Breast epithelium (tissue), 4 donors: ENCODE measurements at places on chromosomes 4 and X. TPM values are rescaled to one million over a fixed set of nuclear protein-coding genes. Genes with fewer than 3 reads are reported as not detected.

DGAT2L6 gene
- not detected for total RNA-seq

DNA sequence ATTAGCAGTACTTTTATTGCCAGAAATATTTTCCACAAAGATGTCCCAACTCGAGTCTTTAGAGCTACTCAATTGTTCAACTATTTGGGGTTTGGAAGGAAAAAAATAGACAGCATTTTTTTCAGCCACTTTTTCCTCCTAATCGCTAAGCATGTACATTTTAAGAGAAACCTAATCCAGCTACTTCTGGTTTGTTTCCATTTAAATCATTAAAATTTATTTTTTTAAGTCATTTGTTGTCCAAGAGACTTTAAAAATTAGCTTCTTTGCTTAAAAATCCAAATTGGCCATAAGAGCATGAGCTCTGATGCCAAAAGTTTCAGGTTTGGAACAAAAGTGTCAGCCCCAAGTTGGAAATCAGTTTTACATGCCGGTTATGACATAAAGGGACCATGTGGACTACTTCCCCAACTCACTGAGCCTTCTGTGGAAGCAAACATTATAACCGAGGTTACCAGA, 186.3 kb upstream of the INTU start:
- no peaks in the 10 kb centered on the region for H3K27me3 ChIP-seq
- DNase-seq: no peak
- H3K4me1 ChIP-seq: no peaks in the 10 kb centered on the region
- H3K27ac ChIP-seq: no peak overlapping the region
- H3K36me3 ChIP-seq: no peaks in the 10 kb centered on the region

DNA sequence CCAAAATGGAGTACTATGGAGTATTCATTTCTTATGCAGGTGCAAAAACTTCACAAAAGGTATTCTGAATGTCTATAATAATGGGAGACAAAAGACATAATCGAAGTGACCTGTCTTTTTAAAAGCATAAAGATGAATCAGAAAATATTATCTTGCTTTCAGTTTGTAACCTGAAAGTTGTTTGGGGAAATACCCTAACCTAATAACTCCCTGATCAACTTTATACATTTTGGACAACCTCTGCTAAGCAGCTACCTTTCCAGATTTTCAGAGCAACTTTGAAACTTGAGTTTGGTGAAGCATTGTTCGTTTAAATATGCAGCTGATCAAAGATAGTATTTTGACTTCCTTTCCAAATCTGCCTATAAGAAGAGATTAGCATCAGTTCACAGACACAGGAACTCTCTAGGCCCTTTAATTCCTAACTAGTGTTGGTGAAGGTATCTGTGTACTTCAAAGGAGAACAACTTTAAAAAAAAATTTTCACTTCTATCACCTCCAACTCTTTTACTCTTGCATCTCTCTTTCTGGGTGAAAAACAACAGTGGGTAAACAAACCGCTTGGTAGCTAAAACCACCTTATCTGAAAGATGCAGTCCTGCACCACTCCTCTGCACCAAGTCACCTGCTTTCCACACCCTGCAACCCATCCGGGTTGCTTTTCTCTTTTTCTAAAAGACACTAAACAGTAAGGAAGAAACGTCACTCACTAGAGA, 26.5 kb downstream of the CD40LG start:
- no peaks in the 10 kb centered on the region for H3K36me3 ChIP-seq
- DNase-seq: no peak
- no peaks in the 10 kb centered on the region for H3K4me1 ChIP-seq
- H3K4me3 ChIP-seq: no peak overlapping the region

- H3K27ac ChIP-seq: no peak overlapping the region
- H3K4me1 ChIP-seq: no peaks in the 10 kb centered on the region
- no peak for DNase-seq
- no peaks in the 10 kb centered on the region for H3K36me3 ChIP-seq
Measured at GRCh38 chr4:120158046-120158445, 91.4 kb upstream of the MAD2L1 start.

MYOZ2 gene
- 0.33 TPM for total RNA-seq

- H3K27me3 ChIP-seq: no peaks in the 10 kb centered on the region
- H3K36me3 ChIP-seq: no peaks in the 10 kb centered on the region
- peak overlapping the region; percentile 38 for H3K27ac ChIP-seq
- H3K4me3 ChIP-seq: no peak overlapping the region
- no peaks in the 10 kb centered on the region for H3K4me1 ChIP-seq
Measured at GRCh38 chr4:74716436-74716765, 77.9 kb downstream of the BTC start.

GRCh38 chrX:136528645-136529315, 3.2 kb upstream of the VGLL1 start:
- no peaks in the 10 kb centered on the region for H3K36me3 ChIP-seq
- no peak overlapping the region for H3K4me3 ChIP-seq
- no peak overlapping the region for H3K27ac ChIP-seq
- no peaks in the 10 kb centered on the region for H3K4me1 ChIP-seq

DNA sequence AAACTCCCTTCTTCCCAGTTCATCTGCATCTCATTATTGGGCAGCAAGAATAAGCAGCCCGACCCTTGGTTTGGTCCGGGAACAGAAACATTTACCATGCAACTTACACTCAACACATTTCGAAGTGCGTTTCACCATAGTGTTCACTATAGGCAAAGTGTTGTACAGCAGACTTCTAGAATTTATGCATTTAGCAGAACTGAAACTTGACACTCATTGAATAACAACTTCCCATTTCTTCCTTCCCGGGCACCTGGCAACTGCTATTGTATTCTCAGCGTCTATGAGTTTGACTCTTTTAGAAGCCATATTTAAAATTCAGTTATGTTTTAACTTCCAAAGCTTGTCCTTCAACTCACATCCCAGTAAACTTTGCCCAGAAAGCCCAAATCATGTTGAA, 840.6 kb downstream of the NLGN4X start:
- no peaks in the 10 kb centered on the region for H3K27me3 ChIP-seq
- H3K4me1 ChIP-seq: no peaks in the 10 kb centered on the region
- no peaks in the 10 kb centered on the region for H3K36me3 ChIP-seq
- H3K27ac ChIP-seq: no peak overlapping the region
- no peak overlapping the region for H3K4me3 ChIP-seq

TLR8 gene
- 6.6 TPM for total RNA-seq

GRCh38 chr4:8079031-8079885, 79.4 kb downstream of the ABLIM2 start:
- H3K36me3 ChIP-seq: no peaks in the 10 kb centered on the region
- H3K4me1 ChIP-seq: no peaks in the 10 kb centered on the region
- DNase-seq: no peak
- no peak overlapping the region for H3K4me3 ChIP-seq
